Ecto neural progenitor cell (in vitro differentiated cells): ENCODE measurements at places on chromosomes 16 and 17.

- DNase-seq = no peak
Measured at GRCh38 chr16:914440-914839, 56.3 kb downstream of the LMF1 start.

GRCh38 chr16:10428433-10429168 lies 42.7 kb downstream of the ATF7IP2 start:
- DNase-seq = no peak

DNA sequence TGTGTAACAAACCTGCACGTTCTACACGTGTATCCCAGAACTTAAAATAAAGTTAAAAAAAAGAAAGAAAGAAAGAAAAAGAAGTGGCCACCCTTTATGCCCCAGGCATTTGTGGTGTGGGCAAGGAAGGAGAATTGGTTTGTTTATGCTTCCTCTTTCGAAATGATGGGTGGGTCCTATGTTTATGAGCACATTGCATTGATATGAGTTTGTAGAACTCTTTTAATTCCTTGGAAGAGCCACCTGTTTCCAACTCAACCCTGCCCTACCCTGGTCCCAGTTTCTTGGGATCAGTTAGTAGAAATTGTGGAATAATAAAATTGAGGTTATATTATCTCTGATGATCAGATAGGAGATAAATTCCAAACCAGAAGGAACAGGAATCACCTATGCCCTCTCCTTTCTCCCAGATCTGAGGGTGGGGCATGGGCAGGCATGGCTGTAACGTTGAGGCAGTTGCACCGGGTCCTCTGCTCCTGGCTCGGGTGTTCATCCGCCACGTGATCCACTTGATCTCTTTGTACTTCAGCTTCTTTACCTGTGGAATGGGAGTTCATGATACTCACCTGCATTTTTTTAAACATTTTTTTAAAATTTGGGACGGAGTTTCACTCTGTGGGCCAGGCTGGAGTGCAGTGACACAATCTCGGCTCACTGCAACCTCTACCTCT lies 15.9 kb downstream of the CHAD start:
- DNase-seq = no peak

- DNase-seq = no peak
Measured at GRCh38 chr16:72645538-72645937, 402.4 kb downstream of the ZFHX3 start.

DNA sequence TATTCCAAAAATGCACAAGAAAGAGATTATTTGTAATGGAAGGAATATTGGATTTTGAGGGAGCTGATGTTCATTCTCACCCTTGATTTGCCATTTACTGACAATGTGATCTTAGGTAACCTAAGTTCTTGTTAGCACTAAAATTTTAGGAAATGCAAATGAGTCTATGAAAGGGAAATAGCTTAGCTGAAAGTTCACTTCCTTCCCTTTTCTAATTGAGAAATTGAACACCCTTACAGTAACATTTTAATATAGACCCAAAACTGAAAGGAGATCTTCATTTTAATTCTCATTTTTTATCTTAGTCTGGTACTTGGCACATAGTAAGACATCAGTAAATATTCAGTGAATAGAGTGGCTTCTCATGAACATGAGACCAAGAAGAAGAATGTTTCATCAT lies 10.9 kb upstream of the WSB1 start:
- no peak for DNase-seq

DNA sequence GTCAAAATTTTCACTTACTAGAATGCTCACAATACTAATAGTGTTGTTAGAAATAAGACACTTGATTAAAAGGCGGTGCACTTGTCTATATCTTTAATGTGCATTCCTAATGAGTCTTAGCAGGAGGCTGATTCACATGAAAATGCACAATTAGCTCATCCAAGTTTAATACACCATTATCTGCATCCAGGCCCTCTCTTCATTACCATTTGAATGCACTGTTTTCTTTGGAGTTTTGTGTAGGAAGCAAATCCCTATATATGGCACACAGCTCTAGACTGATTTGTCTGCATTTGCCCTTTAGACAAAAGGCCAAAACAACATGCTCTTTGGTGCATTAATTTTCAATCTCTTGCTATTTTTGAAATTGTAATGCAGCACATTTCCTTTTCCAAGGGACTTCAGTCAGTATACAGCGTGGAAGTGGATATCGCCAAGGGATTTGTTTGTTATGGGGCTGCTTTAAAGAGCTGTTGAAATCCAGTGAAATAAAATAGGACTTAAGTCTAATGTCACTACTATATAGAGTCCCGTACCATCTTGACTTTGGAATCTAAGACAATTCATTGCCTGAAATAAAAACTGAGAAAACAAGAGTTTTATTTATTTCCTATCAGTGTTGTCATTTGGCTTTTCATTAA lies 257.6 kb upstream of the CPHXL start:
- DNase-seq = no peak

DNA sequence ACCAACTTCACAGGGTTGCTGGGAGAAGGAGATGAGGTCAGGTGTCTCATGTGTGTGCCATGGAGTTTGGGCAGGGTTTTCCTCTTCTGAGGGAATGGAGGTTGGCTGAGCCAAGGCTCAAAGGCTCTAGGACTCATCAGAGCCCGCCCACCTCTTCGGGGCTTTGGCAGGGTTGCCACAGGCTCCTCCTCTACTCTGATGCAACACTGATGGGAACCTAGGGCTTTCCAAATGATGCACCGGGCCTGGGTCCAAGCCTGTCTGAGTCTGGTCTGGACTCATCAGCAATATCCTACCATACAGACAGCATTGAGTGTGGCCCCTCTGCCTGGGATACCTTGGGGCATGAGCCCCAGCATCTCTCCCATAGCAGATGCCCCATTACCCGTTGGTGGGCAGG lies 59.5 kb upstream of the LHX1 start:
- no peak for DNase-seq

DNA sequence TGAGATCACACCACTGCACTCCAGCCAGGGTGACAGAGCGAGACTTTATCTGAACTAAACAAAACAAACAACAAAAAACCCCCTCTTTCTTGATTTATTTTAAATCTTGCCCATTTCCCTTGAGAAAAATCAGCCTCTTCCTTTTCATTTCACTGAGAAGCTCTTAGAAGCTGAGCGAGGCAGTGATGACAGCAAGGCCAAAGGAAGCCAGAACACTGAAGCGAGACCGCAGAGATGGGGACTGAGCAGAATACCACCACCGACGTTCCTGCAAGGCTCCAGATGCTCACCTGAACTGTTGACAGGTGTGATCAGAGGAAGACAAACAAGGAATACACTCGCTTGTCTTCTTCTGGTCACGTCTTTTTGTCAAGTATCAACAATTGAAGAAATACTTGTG lies 30.5 kb upstream of the IRF8 start:
- no peak for DNase-seq

DNA sequence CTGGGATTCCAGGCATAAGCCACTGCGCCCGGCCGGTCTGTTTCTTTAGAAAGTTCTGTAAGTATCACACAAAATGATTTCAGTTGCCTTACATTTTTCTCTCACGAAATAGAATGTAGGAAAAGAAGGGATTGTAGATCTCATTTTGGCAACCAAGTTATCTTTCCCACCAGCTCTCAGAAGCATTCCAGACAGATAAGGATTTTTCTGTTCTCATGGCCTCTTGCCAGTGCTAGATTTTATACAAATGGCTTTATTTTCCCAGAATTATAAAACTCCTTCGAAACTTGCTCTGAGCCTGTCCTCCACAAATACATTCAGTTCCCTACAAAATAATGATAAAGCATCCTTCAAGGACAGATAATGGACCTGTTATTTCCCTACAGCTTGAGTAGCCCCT lies 46.9 kb downstream of the LCMT1 start:
- no peak for DNase-seq

DNA sequence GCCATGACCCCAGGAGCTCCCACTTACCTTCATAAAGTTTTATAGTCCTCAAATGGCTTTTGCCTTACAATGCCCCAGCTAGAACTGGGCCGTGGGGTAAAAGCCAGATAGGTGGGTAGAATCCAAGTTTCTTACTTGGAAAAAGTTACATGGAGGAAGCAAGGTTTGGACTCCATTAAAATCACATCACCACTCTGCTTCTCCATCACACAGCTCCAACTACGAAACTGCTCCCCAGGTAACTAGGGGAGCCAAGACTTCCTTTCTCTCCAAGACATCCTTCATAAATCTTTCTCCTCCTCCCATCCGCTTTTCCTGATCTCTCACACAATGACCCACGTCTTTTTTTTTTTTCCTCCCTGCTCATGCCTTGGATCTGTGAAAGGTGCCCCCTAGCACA lies 130.8 kb upstream of the RCVRN start:
- DNase-seq = no peak

GRCh38 chr16:29743827-29744531 lies 1.8 kb downstream of the C16orf54 start:
- DNase-seq = no peak

DNA sequence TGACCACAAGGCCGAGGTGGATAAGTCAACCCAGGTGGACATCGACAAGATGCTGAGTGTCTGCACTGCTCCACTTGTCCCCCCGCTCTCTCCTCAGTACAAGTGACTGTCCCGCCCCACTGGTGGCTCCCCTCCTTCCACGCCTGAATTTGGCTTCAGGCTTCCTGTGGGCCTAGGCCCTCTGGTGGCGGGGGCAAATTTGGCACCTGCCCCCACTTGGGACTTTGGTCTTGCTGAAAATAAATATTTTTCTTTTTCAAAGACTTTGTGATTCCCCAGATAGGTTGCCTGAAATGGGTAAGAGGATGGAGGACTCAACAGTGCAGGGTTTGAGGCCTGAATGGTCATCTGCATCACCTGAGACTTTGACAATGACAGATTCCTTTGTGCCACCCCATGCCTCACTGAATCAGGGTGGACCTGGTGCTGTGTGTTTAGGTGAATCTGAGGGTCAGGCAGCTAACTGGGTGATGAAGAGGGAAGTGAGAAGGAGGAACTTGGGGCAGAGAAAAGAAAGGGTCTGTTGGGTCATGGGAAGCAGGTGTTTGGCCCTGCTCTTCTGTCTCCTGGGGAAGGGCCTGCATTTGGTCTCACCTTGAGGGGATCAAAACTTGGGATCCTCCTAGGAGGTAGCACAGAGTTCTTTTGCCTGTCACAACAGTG lies 2.0 kb downstream of the C16orf86 start:
- DNase-seq = no peak

DNA sequence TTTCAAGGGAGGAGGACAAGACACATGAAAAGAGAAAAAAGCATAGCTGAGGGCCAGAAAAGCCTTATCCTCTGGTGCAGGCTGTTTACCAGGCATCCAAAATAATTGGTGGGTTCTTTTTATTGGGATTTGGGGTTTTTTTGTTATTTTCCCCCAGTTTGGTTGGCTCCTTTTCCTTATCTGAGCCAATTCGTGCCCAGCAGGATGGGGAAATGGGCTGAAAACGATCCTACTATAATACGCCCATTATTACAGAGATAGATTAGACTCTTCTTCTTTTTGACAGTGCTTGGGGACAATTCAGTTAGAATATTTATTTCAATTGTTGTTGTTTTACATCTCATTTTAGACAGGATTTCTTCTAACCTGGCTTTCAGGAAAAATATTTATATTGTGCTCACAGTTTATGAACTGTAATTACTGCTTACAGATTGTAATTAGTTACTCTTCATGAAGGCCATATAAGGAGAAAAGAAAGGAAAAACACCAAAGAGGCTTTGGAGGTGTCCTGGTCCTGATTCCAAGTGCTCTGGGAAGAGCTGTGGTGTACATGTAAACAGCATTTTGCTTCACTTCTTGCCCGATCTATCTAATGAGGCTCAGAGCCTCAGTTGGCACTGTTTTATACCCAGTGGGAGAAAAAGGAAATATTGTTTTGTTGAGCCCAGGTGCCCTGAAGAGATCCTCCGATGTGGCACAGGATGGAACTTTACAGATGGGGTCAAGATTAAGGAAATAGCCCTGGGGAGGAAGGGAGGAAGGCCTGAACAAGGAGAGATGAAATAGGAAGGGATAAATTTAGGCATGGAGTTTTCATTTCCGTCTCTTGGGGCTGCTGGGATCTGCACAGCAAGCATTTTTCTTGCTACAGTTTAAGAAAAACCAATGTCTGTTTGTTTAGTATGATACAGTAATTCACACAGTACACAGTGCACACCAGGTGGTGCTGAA lies 611 bp upstream of the ANKRD40 start:
- no peak for DNase-seq

- no peak for DNase-seq
Measured at GRCh38 chr17:78826421-78826820, 14.2 kb downstream of the USP36 start.

DNA sequence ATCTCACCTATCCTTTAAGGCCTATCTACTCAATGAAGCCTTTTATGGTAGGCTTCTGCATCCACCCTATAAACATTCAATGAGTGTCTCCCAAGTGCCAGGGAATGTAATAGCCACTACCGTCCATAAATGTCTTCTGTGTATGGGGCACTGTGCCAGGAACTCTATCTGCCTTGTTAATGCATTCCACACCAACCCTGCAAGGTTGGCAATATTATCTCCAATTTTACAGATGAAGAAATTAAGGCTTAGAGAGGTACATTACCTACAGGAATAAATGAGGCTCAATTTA lies 20.0 kb downstream of the MAP3K14 start:
- no peak for DNase-seq

DNA sequence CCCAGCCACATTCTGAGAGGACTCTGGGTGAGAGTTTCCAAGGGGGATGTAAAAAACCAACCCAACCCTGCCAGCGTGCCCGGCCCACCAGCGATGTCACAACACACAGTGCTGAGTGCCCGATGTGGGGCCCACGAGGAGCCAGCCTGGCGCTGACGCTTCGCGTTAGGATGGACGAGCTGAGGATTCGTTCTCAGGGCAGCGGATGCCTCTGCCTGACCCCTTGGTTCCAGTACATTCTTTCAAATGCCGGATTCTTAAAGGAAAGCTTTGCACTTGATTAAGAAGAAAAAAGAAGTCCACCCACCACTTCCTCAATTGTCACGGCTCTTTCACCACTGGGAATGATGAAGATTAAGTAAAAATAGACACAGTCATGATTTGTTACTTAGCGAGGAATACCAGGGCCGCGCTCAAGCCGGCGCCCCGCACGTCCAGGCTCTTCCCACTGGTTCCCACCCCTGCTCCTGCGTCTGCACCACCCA lies 79.4 kb downstream of the IRF8 start:
- DNase-seq = no peak

GRCh38 chr17:57107498-57108101 lies 22.6 kb downstream of the AKAP1 start:
- DNase-seq = no peak

- DNase-seq = no peak
Measured at GRCh38 chr16:77422196-77422784, 12.5 kb downstream of the ADAMTS18 start.
